ENCODE measurements at places on chromosomes 16 and 17. TPM values are rescaled to one million over a fixed set of nuclear protein-coding genes. Genes with fewer than 3 reads are reported as not detected.

DNA sequence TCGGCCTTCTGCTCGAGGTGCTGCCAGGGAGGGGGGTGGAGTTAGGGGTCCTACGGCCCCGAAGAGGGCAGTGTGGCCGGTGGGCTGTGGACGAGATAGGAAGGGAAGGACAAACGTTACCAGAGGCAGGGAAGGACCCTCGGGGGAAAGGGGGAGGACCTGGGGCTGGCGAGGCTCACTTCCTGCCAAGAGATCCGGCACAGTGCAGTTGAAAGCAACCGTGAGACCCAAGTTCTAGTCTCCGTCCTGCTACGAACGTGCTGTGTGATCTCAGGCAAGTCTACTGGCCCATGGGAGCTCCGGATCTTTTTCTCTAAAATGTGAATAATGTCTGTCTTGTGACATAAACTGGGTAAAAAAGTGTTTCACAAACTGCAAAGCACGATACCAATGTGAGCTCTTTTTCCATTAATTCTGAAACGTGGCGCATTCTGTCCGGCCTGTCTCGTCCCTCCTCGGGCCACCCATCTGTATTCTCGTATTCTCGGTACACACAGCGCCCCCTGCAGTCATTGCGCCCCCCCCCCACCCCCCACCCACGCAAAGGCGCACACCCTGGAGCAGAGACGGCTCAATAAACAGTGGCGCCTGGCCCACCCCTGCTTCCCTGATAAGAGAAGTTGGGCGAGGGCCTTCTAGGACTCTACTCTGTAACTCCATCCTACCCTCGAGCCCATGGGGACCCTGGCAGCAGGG, 8.8 kb downstream of the CYGB start:
- no peaks in the 10 kb centered on the region for H3K27me3 ChIP-seq
- DNase-seq: no peak
- H3K4me3 ChIP-seq: no peak overlapping the region
- H3K36me3 ChIP-seq: no peaks in the 10 kb centered on the region
- H3K4me1 ChIP-seq: peaks cover 60% of the 10 kb centered on the region

- H3K36me3 ChIP-seq: no peaks in the 10 kb centered on the region
- no peak overlapping the region for H3K27ac ChIP-seq
- H3K27me3 ChIP-seq: no peaks in the 10 kb centered on the region
- no peaks in the 10 kb centered on the region for H3K4me1 ChIP-seq
Measured at GRCh38 chr17:12859520-12859919, 70.2 kb downstream of the ARHGAP44 start.

GRCh38 chr17:49587366-49588073, 11.8 kb downstream of the NXPH3 start:
- H3K36me3 ChIP-seq: no peaks in the 10 kb centered on the region
- no peak overlapping the region for H3K27ac ChIP-seq
- H3K27me3 ChIP-seq: no peaks in the 10 kb centered on the region
- H3K4me1 ChIP-seq: no peaks in the 10 kb centered on the region
- DNase-seq: no peak

GRCh38 chr17:4004517-4005295, 40.5 kb upstream of the ATP2A3 start:
- no peak for DNase-seq
- H3K4me1 ChIP-seq: peaks cover 23% of the 10 kb centered on the region
- no peaks in the 10 kb centered on the region for H3K27me3 ChIP-seq
- H3K36me3 ChIP-seq: peaks cover 52% of the 10 kb centered on the region
- no peak overlapping the region for H3K4me3 ChIP-seq

ZNF778 gene
- total RNA-seq: 13.8 TPM

GLIS2 gene
- total RNA-seq: 11.1 TPM

- DNase-seq: no peak
- peaks cover 9% of the 10 kb centered on the region for H3K4me1 ChIP-seq
- no peak overlapping the region for H3K4me3 ChIP-seq
- H3K27me3 ChIP-seq: no peaks in the 10 kb centered on the region
Measured at GRCh38 chr17:19939993-19940721, 37.5 kb downstream of the AKAP10 start.

DNA sequence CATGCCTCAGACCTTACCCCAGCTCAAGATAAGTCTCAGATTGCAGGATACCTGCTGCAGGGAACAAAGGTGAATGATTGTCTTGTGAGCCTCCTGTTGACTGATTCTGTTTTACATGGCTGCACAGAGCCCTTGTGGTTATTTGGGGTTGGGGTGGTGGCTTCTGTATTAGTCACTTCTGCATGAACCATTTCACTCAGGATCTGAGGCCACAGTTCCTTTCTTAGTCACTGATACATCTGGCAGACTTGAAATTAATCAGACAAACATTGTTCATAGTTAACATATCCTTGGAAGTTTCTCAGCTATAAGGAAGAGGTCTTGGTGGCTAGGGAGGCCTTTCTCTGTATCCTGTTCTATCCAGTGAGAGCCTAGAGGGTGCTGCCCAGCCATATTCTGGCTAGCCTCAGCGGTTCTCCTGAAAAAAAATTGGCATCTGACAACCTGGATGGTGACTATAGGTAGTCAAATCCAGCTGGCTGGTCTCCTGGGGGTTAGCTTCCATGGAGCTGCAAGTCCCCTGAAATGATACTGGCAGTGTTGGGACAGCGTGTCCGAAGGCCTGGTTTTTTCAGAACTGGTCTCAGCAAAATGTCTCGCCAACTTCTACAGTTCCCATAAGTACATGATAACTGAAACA, 8.4 kb upstream of the PLK1 start:
- no peak overlapping the region for H3K27ac ChIP-seq
- H3K4me1 ChIP-seq: no peaks in the 10 kb centered on the region
- H3K27me3 ChIP-seq: no peaks in the 10 kb centered on the region
- no peaks in the 10 kb centered on the region for H3K36me3 ChIP-seq
- DNase-seq: no peak
- no peak overlapping the region for H3K4me3 ChIP-seq

- no peak for DNase-seq
- no peaks in the 10 kb centered on the region for H3K4me1 ChIP-seq
- no peaks in the 10 kb centered on the region for H3K27me3 ChIP-seq
- H3K27ac ChIP-seq: no peak overlapping the region
- H3K4me3 ChIP-seq: no peak overlapping the region
- H3K36me3 ChIP-seq: no peaks in the 10 kb centered on the region
Measured at GRCh38 chr16:11342021-11342855, 3.0 kb upstream of the RMI2 start.

DNA sequence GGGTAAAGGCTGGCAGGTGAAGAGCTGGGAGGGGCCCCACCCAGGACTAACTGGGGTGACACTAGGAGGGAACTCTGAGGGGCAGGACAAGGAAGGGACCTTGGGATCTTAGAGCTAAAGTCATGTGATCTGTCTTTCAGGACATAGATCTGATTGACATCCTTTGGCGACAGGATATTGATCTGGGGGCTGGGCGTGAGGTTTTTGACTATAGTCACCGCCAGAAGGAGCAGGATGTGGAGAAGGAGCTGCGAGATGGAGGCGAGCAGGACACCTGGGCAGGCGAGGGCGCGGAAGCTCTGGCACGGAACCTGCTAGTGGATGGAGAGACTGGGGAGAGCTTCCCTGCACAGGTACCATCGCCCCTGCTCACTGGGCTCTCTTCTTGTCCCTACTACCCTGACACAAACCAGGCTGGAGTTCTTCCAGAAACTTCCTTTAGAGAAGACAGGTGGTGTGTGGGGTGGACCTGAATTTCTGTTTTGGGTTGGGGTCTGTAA, 8.1 kb downstream of the NFE2L1 start:
- DNase-seq: no peak
- peak overlapping the region; percentile 97 for H3K27ac ChIP-seq
- H3K4me1 ChIP-seq: peaks cover 45% of the 10 kb centered on the region
- no peak overlapping the region for H3K4me3 ChIP-seq
- peaks cover 33% of the 10 kb centered on the region for H3K36me3 ChIP-seq
- no peaks in the 10 kb centered on the region for H3K27me3 ChIP-seq

DNA sequence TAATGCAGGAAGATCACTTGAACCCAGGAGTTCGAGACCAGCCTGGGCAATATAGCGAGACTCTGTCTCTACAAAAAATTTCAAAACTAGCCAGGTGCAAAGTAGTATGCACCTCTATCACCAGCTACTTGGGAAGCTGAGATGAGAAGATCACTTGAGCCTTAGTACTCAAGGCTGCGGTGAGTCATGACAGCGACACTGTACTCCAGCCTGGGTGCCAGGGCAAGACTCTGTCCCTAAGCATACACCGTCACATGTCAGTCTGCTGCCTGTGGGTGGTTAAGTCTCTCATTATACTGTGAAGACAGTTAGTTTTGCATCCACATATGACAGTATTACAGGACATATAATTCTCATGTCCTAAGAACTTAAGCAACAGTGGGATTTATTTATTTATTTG, 21.8 kb downstream of the NMRAL1 start:
- no peak overlapping the region for H3K4me3 ChIP-seq
- H3K27ac ChIP-seq: no peak overlapping the region
- DNase-seq: no peak
- H3K27me3 ChIP-seq: no peaks in the 10 kb centered on the region
- H3K4me1 ChIP-seq: no peaks in the 10 kb centered on the region
- peaks cover 32% of the 10 kb centered on the region for H3K36me3 ChIP-seq

ANKRD13B gene
- 19.0 TPM for total RNA-seq

DNA sequence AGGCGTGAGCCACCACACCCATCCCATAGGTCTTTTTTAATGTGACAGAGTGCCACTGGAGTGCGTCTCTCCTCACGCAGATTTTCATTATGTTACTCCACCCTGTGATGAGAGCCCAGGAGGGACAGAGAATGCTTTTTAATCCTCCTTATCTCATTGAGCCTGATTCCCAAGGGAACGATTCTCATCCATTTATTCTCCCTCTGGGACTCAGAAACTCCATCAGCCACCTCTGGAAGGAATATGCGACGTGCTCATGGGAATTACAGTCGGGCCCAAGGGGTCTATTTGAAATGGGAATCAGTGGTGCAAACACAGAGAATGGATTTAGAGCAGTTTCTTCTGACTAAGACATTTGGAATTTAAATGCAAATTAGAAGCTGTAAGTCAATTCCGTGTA, 155.9 kb upstream of the HSBP1 start:
- H3K4me1 ChIP-seq: no peaks in the 10 kb centered on the region
- no peak for DNase-seq
- no peak overlapping the region for H3K27ac ChIP-seq
- H3K4me3 ChIP-seq: no peak overlapping the region

DNA sequence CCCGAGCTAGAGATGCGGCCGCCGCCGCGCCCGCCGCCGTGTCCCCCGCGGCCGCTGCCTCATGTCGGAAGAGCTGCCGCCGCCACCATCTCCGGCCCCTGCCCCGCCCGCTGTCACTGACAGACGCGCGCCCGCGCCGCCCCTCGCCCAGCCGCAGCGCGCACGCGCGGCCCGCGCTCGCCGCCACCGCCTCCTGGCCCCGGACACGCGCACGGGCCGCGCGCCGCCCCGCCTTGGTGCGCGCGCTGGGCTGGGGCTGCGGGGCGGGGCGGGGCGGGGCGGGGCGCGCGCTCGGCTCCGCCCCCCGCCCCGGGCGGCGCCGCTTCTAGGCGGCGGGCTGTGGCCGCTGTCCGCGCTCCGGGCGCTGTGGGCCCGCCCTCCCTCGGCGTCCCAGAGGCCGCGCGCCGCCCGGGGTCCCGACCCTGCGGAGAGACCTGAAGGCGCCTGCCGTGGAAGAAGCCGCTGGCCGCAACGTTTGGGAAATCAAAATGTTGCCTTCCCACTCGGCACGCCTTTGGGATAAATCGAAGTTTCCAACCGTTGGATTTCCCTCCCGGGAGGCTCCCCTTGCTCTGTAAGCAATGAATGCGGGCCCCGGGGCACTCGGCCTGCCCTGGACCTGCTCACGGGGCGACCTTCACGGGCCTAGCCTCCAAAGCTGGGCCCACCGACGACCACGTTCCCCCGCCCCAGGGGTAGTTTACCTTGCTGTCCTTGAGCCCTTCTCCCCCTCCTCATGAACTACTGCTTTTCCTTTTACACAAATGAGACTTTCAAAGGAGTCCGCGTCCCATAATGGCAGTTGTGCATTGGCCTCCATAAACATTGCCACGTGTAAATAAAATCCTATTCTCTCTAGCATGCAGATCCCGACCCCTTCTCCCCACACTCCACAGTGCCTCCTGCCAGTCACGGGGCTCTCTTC, at the start of gene ADCY9:
TSS of gene ADCY9 (minus strand) at position 118 of the 925 bp plus-strand sequence. CDS start 1,000 bp downstream, outside the sequence.
- H3K36me3 ChIP-seq: no peaks in the 10 kb centered on the region
- H3K4me1 ChIP-seq: peaks cover 32% of the 10 kb centered on the region
- H3K4me3 ChIP-seq: peak within 1 kb of the TSS; percentile 78
- peak; percentile 49 for DNase-seq

PTX4 gene
- total RNA-seq: not detected

- no peak for DNase-seq
- H3K27me3 ChIP-seq: peaks cover 9% of the 10 kb centered on the region
- H3K27ac ChIP-seq: no peak overlapping the region
- H3K4me3 ChIP-seq: no peak overlapping the region
- no peaks in the 10 kb centered on the region for H3K4me1 ChIP-seq
Measured at GRCh38 chr17:73800893-73801292, 156.6 kb upstream of the SDK2 start.

CBX4 gene
- 11.6 TPM for total RNA-seq

GRCh38 chr16:74862743-74863244, 88.2 kb upstream of the FA2H start:
- H3K27me3 ChIP-seq: no peaks in the 10 kb centered on the region
- H3K4me1 ChIP-seq: no peaks in the 10 kb centered on the region
- H3K27ac ChIP-seq: peak overlapping the region; percentile 15

DNA sequence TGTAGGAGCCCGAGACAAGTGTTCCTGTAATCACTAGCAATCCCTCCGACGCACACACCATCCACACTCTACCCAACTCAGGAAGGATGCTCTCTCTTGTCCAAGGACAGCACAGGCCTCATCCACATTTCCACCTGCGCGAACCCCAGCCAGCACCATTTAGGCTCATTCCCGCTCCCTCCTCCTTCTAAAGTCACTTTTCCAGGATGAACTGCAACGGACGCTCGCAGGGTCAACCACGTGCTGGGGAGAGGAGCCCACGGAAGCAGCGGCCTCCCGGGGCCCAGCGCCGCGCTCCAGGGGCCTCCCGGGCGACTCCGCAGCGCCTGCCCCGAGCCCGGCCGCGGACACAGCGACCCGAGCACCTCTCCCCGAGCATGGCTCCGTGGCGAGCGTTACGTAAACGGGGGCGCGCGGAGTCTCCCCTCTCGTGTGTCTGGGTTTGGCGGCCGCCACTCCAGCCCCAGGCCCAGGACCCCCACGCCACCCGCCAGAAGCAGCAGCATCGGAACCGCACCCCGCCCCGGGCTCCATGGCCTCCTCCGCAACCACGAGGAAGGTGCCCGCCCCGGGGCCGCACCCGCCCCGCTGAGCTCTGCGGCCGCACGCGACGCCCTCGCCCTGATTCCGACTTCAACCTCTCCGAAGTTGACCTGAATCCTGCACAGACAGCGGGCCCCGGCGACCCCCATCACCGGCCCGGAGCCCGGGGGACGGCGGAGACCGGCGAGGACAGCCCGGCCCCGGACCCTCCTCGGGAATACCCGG, 668 bp downstream of the USP36 start:
- H3K4me3 ChIP-seq: peak overlapping the region; percentile 100
- peaks cover 3% of the 10 kb centered on the region for H3K36me3 ChIP-seq
- DNase-seq: no peak
- H3K27ac ChIP-seq: peak overlapping the region; percentile 99

PROCA1 gene
- 6.3 TPM for total RNA-seq

DNA sequence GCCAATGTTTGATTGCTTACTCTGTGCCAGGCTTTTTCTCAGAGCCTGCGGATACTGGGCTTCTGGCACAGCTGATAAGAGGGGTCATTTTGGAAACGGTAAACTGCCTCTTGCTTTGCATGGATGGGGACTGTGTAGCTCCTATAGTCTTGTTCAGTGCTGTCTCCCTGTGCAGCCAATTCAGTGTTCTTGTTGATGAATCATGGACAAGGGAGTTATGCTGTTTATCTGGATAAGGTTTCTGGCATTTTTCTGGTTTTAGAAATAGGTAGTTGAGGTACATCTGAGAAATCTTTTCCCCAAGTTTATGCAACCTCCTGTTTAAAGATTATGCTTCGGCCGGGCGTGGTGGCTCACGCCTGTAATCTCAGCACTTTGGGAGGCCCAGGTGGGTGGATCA, 16.7 kb upstream of the TANGO6 start:
- H3K27me3 ChIP-seq: no peaks in the 10 kb centered on the region
- DNase-seq: no peak
- no peak overlapping the region for H3K4me3 ChIP-seq
- no peaks in the 10 kb centered on the region for H3K36me3 ChIP-seq
